Activated T-helper 1 cell treated with anti-CD3 and anti-CD28 coated beads, Interleukin-2, amount 50 U/mL, for 16 hours (primary cell): ENCODE measurements at places on chromosomes 5 and 9.

GRCh38 chr9:6052293-6052919 lies 37.0 kb upstream of the RANBP6 start:
- DNase-seq: no peak

- DNase-seq: no peak
Observed at GRCh38 chr9:81717061-81717746, 27.9 kb upstream of the TLE1 start.

GRCh38 chr9:90858457-90858901 lies 56.9 kb downstream of the SYK start:
- DNase-seq: no peak

DNA sequence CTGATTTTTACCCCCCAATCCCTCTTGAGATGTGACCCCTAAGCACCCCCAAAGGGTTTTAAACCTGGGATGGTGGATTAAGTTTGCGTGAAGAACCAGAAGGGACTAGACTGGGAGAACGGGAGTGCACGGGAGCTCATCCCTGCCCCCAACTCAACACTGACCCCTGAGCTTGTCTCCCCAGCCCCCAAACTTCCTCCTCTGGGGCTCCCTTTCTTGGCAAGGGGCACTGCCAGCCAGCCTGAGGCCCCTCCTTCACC lies 5.0 kb upstream of the SET start:
- no peak for DNase-seq

- no peak for DNase-seq
Observed at GRCh38 chr5:149019679-149020078, 43.2 kb downstream of the SH3TC2 start.

GRCh38 chr5:51380603-51381207 lies 2.5 kb upstream of the ISL1 start:
- DNase-seq: no peak

GRCh38 chr5:53820119-53820801 lies 259.8 kb downstream of the NDUFS4 start:
- DNase-seq: no peak

- no peak for DNase-seq
Observed at GRCh38 chr9:1048811-1049210, 1.3 kb upstream of the DMRT2 start.

GRCh38 chr5:147427521-147428401 lies 82.1 kb downstream of the DPYSL3 start:
- DNase-seq: no peak

GRCh38 chr5:88145221-88145610 lies 123.4 kb downstream of the TMEM161B start:
- DNase-seq: no peak

DNA sequence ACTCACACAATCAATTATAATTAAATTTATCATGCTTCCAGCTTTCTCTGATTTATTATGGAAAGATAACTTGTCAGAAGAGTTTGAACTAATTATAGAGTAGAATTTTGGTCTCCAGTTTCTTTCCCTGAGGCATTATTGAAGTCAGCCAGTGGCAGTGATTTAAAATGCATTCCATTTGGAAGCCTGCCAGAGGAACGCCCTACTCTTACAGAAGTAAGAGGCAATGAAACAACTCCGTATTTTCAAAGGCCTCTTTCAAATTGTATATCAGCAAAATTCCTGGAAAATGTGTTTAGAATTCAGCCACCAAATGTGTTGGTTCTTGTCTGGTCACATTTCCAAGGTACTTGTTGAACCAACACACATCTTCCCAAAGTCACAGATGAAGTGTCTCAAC lies 640.9 kb downstream of the SEMA5A start:
- DNase-seq: no peak

- DNase-seq: no peak
Observed at GRCh38 chr5:126921241-126922091, 108.9 kb downstream of the MARCHF3 start.

DNA sequence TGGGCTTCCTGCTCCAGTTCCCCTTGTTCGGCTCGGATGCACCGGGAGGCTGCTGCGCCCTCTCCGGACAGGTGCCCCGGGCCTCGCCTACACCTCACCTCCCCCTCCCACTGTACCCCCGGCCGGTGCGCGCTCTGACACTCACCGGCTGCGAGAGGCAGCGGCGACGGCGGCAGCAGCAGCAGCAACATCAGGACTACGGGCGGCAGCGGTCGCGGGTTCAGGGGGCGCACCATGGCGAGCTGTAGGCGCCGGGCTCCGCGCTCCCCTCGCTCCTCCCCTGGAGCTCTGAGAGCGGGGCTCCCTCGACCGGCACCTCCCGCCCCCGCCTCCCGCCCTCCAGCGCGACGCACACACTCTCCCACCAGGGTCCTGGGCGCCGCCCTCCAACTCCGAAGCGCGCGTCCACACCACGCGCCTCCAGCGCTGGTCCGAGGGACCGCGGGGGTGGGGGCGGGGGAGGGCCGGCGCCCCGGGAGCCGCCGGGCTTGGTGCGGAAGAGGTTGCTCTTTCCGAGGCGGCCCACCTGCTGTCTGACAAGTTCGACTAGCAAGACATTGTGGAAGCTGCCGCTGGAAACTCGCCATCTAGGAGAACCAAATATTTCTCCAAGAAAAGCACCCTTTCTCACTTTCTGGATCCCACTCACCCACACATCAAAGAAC lies at the start of gene GFRA3:
Gene GFRA3 (minus strand): TSS at position 433 of the 665 bp plus-strand sequence. CDS start 197 bp downstream, at position 236.
- DNase-seq: no peak

- no peak for DNase-seq
Observed at GRCh38 chr5:181243018-181243563, 615 bp downstream of the RACK1 start.

- DNase-seq: no peak
Observed at GRCh38 chr5:181037365-181037861, 2.7 kb upstream of the BTNL9 start.

DNA sequence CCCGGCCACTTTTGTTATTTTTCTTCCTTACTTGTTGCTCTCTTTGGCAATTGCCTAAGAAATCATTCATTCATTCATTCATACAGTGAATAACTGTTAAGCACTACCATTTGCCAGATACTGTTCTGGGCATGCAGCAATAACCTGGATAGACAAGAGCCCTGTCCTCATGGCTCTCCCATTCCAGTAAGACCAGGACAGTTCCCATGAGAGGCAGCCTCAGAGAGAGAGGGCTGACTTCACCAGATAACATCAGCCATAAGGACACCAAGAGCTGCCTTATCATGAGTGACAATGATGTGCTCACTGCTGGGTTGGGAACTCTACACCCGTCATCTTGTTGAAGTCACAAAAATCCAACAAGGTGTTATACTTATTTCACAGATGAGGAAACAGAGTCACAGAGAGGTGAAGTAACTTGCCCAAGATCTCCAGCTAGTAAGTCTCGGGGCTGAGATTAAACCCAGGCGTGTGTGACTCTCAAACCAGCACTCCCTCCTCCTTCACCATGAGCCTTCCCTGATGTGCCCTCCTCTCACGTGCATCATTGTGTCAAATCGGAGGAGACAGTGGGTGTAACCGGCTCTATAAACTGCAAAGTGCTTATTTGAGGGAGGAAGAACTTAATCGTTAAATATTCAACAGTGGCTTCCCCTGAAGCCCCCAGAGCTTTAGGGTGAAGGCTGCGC lies 61.1 kb upstream of the TBC1D2 start:
- DNase-seq: no peak
